ENCODE measurements at places on chromosomes 2 and 18.

GRCh38 chr2:223460209-223460608 is 142.0 kb downstream of the SCG2 start:
- DNase-seq = no peak

DNA sequence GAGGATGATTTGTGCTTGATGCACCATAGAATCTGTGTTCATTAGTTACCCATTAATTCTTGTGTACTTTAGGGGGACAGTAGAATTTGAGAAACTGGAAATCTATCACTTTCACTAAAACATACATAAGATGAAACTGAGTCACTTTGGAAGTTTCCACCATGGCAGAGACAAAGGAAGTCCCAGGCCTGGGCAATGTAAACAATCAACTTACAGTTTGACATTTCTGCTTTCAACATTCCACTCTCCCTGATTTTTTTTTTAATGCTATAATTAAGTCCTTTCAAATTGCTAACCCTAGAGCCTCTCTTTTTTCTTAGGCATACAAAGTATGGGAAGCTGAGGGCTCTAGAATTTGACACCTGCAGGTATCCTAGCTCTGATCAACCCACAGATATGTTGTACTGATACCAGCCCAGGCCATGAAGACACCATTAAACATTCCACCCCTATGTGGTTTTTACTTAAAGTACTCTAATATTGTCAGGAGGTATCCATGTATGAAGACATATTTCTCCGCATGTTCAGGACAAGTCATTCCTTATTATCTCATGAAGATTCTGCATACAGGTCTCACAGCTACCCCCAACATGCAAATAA is 88.5 kb upstream of the GLS start:
- DNase-seq = no peak

DNA sequence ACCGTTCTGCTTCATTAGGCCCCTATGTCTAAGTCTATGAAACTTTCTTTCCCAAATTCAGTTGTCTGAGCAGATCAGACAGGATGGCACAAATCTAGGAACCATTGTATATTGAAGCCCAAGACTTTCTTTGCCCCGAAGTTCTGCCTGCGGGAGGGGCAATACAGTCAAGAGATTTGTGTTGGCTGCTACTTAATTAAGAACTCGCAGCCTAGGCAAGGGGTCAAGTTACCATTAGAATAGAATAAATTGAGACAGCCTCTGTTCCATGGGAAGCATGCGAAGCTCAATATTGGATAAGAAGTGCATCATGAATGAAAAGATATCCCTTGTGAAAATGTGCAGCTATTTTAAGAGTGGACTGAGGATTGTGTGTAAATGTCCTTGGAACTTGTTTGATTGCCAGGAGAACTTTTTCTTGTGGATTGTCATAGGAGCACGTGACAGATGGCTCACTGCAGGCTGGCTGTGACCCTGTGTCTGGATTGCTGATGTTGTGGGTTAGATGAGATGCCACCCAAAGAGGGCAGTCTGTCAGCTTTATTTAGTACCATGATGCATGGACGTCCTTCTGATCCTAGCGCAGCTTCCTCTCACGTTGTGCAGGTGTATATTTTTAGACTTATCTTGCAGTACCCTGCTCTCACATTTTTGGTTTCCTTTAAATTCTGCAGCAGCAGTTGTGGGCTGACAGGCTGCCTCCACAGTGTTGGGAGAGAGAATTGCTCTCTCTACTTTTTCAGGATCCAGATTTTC is 30.9 kb downstream of the HAUS1 start:
- no peak for DNase-seq

- no peak for DNase-seq
These were observed 170.6 kb downstream of the EVA1A start for GRCh38 chr2:75390169-75390568.

DNA sequence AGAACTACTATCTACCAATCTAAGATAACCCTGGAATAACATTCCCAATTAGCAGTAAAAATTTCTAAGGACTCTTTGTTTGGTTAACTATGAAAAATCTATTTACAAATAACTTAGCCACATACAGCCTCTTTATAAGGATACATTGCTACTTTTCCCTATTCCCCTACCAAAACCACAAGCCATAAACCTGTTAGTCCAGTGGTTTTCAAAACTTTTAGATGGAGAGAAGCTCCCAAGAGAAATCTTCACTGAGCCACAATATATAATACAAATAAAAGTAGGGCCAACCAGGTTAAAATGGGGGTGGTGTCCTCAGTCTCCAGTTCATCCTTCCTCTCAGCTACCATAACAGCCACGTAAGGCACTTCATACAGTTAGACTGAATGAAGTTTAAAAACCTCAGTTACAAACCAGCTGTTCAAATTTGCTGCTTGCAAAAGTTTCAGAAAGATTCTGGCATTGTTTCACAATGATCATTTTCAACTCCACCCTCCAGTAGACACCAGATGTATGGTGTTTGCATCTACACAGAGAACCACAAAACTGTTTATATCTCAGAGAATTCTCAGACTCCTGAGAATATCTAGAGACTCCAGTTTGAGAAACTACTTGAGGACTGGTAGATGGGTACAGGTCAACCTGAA is 26.0 kb downstream of the SOS1 start:
- peak; percentile 49 for DNase-seq

GRCh38 chr2:66082581-66082980 is 352.3 kb upstream of the MEIS1 start:
- no peak for DNase-seq

DNA sequence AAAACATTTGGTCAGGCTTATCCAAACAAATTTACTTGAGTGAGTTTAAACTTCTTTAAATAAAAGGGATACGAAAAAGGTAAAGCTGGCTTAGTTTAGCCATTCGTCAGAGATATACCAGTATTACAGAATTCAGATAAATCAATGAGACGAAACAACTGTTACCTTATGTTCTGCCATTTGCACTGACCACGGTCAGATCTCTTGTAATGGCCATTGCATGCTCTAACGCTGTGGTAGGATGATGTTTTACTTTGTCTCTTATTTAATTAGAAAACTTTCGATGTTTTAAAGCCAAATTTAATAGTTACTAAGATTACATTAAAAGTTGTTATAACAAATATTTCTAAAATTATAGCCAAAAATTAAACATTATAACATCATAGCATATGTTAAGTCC is 1.5 kb downstream of the C18orf54 start:
- DNase-seq = no peak

- DNase-seq = no peak
These were observed 165.7 kb downstream of the TWIST2 start for GRCh38 chr2:239013678-239013976.

- no peak for DNase-seq
These were observed 73.5 kb downstream of the FIGN start for GRCh38 chr2:163662141-163662780.

DNA sequence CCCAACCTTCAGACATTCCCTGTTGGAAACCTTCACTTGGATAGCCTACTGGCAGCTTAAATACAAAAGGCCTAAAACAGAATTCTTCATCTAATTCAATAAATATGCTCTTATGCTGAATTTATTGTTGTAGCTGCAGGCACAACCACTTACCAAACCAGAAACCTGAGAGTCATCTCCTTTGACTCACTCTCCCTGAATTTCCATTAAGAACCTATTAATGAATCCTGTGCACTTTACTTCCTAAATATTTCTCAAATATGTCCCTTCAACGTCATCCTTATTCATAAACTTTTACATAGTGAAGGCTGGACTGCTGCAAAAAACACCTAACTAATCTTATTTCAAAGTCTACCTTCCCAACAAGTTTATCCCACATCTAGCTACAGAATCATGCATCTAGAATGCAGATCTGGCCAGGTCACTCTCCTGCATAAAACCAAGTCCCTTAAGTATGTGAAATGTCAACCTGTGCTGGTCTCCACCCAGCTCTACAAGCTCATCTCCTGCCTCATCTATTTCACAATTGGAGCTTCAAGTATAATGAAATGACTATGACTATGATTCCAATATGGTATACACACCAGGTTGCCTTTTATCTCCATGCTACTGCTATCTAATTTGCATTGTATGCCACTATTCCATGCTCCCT is 354.2 kb downstream of the ZEB2 start:
- DNase-seq = no peak

- no peak for DNase-seq
These were observed 78.6 kb downstream of the FARSB start for GRCh38 chr2:222577341-222577740.

- DNase-seq = no peak
These were observed 45.9 kb upstream of the RHOB start for GRCh38 chr2:20400787-20401488.

Data from fibroblast of skin of left quadriceps (primary cell).